HAP-1 (cell line): ENCODE measurements at places on chromosomes 3 and 15.

DNA sequence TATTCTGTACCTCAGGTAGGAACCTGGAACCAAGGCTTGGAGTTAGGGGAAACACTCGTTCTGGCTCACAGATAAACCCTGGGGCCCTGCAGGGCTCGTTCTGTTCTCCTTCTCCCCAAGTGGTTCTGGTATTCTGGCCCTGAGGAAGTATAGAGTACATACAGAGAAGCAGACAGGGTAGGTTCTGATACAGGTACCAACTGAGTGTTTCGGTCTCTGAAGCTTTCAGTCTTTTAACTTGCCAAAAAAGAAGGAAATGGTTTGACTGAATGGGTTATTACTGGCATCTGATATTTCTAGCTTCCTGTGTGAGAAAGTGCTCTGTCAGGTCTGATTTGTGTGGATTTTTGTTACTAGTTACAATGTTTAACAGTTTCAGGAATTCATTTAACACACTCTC, 67.3 kb downstream of the UBE2E2 start:
- no peak for DNase-seq

DNA sequence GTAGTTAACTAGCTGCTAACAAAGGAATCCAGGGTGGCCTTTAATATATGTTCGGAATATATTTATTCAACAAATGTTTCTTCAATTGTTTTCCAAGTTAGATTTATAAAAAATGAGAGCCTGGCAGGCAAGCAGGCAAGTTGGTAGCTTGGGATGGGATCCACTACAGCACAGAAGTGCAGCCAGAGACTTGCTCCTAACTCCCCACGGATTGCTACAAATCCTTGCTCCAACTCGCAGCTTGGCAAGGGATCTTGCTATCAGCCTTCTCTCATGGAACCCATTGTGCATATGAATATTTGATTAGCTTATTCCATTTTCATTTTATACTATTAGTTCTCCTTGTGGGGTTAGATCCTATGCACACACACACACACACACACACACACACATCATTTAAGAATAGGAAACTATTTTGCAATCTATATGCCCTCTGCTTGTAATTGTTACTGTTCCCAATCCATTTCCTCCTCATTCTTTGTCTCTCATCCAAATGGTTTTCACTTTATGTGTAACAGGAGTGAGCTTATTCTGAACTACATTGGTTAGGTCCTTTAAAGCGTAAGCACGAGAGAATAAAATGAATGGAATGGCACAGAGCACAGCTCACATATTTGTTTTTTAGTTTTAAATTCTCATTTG, 505.6 kb downstream of the LPP start:
- no peak for DNase-seq

DNA sequence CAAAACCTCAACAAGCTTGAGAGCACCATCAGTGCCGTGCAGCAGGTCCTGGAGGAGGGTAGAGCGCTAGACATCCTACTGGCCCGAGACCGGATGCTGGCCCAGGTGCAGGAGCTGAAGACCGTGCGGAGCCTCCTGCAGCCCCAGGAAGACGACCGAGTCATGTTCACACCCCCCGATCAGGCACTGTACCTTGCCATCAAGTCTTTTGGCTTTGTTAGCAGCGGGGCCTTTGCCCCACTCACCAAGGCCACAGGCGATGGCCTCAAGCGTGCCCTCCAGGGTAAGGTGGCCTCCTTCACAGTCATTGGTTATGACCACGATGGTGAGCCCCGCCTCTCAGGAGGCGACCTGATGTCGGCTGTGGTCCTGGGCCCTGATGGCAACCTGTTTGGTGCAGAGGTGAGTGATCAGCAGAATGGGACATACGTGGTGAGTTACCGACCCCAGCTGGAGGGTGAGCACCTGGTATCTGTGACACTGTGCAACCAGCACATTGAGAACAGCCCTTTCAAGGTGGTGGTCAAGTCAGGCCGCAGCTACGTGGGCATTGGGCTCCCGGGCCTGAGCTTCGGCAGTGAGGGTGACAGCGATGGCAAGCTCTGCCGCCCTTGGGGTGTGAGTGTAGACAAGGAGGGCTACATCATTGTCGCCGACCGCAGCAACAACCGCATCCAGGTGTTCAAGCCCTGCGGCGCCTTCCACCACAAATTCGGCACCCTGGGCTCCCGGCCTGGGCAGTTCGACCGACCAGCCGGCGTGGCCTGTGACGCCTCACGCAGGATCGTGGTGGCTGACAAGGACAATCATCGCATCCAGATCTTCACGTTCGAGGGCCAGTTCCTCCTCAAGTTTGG, 60.8 kb upstream of the CCR4 start:
- DNase-seq: no peak

GRCh38 chr15:25712192-25712960, 150.8 kb downstream of the ATP10A start:
- DNase-seq: no peak

GRCh38 chr15:61480295-61480694, 251.2 kb upstream of the RORA start:
- no peak for DNase-seq

- DNase-seq: no peak
Measured at GRCh38 chr15:31957581-31957980, 72.7 kb upstream of the CHRNA7 start.
